COR-L47 (cell line): ENCODE measurements at places on chromosomes 7 and 10.
A peak's percentile ranks its signal among the peaks of the same experiment; 100 is the strongest.

DNA sequence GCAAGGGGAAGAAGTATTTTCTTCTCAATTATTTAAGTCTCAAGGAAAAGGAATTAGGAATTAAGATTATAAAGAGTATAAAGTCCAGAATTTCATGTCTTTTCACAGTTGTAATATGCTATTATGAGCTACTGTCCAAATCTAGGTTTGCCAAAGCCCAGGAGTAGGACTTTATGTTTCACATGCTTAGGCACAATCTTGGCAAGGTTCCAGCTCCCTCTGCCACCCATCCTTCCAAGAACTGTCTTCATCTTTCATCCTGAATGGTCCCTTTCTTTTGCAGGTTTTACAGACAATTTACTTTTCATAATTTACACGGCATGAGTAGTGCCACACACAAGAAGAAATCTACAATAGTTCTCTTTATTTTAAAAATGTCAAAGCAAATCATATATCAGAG lies 29.5 kb downstream of the SLC16A9 start:
- no peak for DNase-seq

DNA sequence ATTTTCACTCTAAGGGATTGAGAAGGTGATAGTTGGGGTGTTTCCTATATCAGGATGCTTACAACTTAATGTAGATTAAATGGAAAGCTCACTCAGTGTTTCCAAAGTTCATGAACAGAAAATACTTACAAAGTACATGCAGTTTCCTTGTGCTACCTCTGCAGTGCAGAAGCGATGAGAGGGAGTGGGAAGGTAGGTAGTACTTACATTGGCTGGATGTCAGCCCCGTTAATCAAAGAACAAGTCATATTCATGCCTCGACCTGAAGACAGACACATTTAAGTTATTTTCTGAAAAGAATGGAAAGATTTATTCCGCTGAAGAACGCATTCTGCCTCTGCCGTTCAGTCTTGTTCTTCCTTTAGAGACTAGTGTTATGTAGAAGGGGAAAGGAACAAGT lies 93.1 kb downstream of the ZMYND11 start:
- DNase-seq: no peak

- DNase-seq: no peak
Observed at GRCh38 chr7:43430411-43430810, 152.5 kb upstream of the STK17A start.

- DNase-seq: no peak
Observed at GRCh38 chr7:69889976-69890351, 291.7 kb downstream of the AUTS2 start.

DNA sequence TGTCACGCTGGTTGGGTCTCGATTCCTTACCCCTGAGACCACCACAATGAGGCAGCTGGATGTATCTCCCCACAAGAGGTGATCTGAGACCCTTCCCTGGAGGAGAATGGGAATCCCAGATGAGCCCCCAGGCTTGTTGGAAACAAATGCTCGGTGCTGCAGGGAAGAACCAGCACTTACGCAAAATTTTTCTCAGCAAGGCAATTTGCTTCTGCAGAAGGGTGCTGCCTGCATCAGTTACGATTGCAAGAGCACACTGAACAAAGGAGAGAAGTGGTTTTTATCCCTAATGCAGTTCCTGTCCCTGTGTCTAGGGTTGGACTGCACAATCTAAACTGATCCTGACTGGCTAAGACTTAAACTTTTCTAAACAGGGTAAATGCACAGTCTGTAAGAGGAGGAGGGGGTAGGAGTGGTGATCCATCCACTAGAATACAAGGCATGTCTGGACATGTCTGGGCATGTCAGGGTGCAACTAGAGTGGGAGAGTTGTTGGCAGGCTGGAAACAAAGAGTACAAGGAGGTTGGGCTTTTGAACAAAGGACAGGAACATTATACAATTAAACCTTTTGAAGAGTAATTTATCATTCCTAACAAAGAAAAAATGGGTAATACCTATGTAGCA lies 114.9 kb upstream of the FAM3C start:
- no peak for DNase-seq

DNA sequence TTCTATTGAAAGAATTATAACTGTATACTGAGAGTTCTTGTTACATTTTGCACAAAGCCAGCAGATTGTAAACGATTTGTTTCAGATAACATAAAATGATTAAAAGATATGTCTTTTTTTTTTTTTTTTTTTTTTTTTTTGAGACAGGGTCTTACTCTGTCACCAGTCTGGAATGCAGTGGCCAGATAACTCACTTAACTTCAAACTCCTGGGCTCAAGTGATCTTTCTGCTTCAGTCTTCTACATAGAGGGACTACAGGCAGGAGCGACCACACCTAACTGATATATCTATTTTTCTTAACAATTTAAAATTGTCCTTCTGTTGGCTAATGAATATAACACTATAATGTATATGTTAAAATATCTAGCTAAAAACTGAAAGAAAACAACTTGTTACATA lies 317.3 kb upstream of the CACNA2D1 start:
- DNase-seq: no peak

- no peak for DNase-seq
Observed at GRCh38 chr7:51029131-51029530, 246.4 kb upstream of the GRB10 start.

GRCh38 chr7:56081626-56082340 lies 11.0 kb downstream of the PHKG1 start:
- DNase-seq: no peak

DNA sequence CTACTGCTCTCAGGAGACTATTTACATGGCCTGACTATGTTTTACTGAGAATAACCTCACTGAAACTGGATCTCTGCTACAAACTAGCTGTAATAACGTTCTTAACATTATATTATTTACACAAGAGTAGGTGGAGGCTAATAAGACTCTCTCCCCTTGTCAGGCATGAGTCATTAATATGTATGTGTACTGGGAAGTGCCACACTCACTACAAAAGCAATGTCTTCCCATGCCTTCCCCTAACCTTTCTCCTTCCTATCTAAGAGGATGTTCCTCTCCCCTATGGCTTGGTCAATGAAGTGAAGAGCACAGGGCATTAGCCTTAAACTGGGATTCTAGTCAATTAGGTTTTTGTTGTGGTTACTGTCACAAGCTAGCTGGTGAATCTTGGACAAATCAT lies 147.9 kb downstream of the DGKB start:
- peak; percentile 19 for DNase-seq

GRCh38 chr10:82452676-82453075 lies 577.7 kb downstream of the NRG3 start:
- DNase-seq: no peak

DNA sequence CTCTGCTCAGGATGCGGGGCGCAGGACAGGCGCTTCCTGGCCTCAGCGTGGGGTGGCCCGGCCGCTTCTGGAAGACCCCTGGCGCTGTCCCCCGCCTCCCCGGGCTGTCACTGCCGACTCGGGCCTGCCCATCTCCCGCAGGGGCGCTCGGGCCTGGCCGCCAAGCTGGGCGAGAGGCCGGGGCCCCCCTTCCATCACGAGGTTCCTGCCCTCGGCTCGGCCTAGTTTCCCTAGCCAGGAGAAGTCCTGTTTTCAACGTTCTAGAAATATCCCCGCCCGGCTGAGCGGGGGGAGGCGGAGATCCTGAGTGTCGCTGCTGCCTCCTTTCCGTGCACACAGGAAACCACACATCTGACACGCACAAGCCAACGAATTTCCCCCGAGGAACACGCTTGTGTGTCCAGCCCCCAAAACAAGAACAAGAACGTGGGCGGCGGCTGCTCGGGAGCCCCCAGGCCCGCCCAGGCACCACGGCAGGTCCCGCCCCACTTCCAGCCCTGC lies 33.7 kb downstream of the AP5Z1 start:
- DNase-seq: no peak

GRCh38 chr10:71064413-71065118 lies 147.8 kb upstream of the UNC5B start:
- no peak for DNase-seq

DNA sequence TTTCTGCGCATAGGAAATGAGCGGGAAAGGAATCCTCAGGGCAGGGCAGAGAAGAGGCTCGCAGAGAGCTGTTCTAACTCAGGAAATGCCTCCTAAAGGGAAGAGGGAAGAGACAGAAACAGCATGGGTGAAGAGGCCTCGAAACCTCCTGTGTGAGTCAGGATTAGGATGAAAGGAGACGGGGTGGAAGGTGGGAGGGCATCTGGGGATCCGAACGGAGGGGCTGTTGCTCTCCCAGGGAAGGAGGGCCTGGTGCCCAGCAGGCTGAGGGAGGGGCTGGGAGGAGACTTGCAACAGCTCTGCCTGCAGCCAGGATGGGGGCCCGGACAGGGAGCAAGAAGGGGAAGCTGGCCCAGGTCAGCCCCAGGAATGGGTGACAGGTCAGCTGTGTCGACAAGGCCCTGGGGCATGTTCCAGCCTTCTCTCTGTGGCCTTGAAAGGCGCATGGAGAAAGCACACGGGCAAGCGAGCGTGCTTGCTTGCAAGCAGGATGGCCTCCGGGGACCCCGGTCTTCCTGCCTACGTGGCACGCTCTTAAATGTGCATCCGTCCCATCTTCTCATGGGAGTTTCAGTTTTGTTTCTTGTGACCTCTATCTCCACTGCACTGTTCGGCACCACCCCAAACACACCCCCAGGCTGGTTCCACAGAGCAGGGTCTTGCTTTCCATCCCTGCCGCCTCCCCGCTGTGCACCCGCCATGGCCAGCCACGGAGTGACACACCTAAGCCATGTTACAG lies 63.5 kb downstream of the HIPK2 start:
- DNase-seq: no peak

GRCh38 chr7:96649981-96650380 lies 59.7 kb downstream of the SEM1 start:
- DNase-seq: no peak

DNA sequence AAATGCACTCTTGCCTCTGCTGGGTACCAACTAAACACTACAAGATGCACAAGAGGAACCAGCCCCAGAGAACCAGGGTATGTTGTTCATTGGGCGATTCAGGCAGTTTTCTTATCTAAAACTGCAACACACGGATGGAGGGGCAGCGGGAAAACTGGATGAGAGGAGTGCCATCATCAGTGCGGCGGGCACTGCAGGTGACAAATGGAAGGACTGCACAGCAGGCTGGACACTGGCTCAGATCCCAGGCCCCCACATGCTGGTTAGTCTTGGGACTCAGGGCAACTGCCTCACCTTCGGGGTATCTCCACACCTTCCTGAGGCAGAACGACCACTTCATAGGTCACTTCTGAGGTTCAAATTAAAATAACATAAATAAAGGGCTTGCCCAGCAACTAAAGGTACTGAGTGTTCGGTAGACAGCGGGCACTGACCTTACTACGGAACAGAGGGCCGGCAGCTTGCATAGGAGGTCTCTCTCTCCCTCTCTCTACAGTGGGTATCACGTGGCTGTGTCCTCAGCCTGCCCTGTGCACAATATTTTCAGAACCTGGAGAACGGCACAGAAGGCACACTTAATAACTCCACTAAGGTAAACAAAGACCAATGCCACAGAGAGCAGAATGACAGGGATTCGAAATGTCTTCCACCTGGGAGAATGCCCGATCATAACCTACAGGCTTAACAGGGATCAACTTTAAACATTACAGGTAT lies 72.1 kb downstream of the GRB10 start:
- DNase-seq: no peak

DNA sequence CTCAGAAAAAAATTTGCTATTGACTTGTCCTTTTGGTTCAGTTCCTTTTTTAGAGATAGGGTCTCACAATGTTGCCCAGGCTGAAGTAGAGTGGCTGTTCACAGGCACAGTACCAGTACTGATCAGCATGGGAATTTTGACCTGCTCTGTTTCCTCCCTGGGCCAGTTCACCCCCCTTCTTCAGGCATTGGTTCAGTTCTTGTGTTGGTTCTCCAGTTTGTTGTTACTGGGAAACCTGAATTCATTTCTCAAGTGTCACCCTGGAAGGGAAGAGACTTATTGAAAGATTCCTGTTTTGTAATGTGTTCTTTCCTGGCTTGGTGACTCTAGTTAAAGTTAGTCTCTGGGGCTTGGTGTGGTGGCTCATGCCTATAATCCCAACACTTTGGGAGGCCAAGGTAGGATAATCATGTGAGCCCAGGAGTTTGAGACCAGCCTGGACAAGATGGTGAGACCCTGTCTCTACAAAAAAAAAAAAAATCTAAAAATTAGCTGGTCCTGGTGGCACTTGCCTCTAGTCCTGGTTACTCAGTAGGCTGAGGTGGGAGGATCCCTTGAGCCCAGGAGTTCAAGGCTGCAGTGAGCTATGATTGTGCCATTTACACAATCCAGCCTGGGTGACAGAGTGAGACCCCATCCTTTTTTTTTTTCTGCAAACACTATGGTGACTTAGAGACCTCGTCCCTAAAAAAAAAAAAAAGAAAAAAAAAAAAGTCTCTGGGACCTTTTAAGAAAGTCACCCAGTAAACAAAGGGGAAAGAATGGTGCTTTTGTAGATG lies 52.7 kb downstream of the CNNM2 start:
- no peak for DNase-seq

GRCh38 chr7:111159426-111159825 lies 68.5 kb downstream of the LRRN3 start:
- no peak for DNase-seq

DNA sequence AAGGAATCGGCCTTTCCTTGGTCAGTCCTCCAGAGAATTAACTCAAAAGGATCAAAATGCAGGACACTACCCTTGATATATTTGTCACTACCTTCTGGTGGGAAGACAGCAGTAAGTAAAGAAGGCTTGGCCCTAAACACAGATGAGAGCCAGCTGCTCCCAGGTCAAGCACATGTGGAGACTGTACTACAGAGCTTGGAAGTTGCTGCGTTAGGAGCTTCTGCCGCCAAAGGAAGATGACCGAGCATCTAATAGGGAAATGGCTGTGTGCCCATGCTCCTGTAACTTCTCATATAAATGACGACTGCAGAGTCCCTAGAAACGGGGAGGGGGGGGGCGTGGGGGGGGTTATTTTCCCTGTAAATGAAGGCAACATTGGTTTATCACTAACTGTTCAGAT lies 59.0 kb downstream of the PODXL start:
- DNase-seq: no peak

DNA sequence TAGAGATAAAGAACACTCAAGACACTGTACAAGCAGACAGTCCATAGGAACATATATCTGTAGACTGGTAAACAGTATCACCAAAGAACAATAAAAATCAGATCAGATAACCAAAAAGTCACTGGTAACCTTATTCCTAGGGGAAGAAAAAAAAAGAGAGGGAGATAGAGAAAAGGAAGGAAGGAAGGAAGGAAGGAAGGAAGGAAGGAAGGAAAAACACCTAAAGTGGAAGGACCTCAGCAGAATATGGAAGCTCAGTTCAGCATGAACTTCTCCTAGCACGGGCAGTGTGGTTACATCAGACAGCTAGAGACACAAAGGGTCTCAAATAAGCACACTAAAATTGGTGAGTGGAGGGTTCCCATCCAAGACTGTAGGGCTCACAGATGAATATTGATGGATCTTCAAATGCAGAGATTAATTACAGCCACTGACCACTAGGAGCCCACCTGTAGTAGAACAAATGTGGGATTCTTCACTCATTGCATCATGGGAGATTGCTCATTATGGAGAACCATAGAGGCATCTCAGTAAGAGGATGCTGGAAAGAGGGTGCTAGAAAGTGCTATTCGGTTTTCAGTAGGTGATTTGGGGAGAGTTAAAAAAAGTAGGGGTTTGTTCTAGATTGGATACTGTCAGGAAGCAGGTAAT lies 293.4 kb upstream of the C7orf33 start:
- DNase-seq: no peak
